ENCODE measurements at places on chromosomes 11 and 22.

DNA sequence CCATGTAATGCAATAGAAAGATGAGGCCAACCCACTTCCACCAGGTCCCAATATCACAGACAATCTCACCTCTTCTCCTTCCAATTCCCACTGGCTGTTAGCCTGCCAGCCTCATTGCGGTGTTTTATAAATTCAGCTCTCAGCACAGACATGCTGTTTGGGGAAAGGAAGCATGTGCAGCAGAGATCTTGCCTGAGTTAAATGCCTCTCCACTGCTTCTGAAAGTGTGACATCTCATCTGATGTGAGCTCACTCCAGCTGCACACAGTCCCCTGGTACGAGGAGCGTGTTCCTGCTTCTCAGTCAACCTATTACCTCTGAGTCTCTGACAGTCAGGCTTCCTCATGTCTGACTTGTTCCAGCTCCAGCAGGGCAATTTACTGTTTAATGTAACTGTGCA, 122.7 kb upstream of the GUCY1A2 start:
- no peak for DNase-seq

GRCh38 chr11:122042981-122043380, 73.0 kb downstream of the BLID start:
- no peak for DNase-seq

- no peak for DNase-seq
Observed at GRCh38 chr11:62889126-62889483, 8.4 kb downstream of the SLC3A2 start.

DNA sequence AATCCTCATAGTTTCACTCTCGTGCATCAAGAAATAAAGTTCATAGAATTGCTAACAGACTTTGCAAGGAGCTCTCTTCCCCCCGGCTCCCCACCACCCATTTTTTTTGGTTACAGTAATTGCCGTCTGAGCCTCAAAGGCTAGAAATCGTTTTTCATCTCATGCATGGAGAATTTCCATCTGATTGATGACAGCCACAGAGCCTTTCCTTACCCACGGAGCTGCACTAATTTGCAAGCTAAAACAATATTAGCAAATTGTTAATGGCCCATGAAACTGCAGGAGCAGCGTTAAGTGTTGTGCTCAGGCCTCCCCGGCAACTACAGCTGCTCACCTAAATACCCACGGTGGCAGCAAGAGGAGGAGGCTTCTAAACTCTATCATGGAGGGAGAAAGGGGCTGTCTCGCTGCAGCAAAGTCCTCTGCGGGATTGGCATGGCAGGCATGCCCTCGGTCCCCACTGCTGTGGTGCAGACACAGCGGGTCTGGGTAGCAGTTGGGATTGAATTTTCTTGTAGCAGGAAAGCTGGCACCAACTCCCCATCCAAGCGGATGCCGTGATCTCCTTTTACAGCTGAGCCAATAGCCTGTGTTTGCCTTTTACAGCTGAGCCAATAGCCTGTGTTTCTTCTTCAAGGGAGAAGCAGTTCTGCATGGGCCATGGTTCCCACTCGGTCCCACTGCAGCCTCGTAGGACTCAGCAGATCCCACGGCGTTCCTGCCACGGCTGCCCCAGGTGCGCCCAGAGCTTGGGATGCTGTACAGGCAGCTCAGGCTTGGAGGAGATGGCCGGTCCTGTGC, 412.3 kb downstream of the BRD1 start:
- DNase-seq = no peak

- DNase-seq = no peak
Observed at GRCh38 chr11:33980897-33981296, 70.6 kb upstream of the CAPRIN1 start.

GRCh38 chr22:46256358-46256958, 6.4 kb upstream of the CDPF1 start:
- no peak for DNase-seq

DNA sequence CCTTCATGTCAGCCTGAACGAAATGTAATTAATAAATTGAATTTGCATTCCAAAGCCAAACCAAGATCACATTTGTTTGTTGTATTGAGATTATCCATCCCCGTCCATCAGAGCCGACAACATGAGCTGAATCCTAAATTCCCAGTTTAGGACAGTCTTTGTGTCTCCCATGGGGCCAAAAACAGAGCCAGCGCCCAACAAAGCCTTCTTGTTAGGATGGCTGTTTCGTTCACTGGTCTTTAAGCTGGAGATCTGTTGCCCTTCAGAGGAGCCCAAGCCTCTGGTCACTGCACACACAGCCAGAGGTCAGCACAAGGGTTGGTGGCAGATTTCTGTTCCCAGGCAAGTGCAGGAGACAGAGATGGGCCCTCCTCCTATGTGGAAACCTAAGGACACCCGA, 25.8 kb downstream of the DSCAML1 start:
- no peak for DNase-seq

- no peak for DNase-seq
Observed at GRCh38 chr11:27041141-27041899, 705 bp downstream of the BBOX1 start.

DNA sequence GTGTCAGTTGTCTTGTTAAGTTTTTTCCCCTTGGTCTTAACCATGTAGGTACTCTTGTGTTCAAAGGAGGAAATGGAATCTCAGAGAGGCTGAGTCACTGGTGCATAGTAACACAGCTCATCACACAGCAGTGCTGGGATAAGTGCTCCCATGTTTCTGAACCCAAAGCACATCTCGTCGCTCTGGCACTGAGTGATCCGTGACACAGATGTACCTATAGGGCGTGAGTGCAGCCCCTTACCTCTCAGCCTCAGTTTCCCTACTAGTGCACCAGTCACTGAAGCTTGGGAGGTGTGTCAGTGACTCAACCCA, 234.0 kb downstream of the ST3GAL4 start:
- no peak for DNase-seq

GRCh38 chr11:61683961-61684869, 4.0 kb downstream of the DAGLA start:
- no peak for DNase-seq

All from HTR-8/SVneo (cell line).